Pancreas (tissue), 10 donors: ENCODE measurements at places on chromosomes 3 and 15.

DNA sequence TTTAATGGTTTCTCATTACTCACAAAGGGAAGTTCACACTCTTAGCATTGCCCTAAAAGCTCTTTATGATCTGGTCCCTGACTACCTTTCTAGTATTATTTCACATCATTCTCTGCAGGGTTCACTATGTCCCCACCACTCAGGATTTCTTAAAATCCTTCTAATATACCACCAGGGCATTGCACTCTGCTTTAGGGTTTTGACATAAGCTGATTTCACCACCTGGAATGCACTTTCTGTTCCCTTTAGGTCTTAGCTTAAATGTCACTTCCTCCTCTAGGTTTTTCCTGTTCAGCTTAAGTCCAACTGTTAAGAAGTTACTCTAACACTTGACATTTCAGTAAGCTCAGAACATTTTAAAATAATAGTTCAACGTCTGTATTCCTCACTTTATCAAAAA, 81.7 kb downstream of the HCN4 start:
- no peak overlapping the region for H3K4me3 ChIP-seq
- H3K4me1 ChIP-seq = no peaks in the 10 kb centered on the region
- H3K27me3 ChIP-seq = no peaks in the 10 kb centered on the region
- DNase-seq = no peak
- no peak overlapping the region for H3K27ac ChIP-seq

- no peaks in the 10 kb centered on the region for H3K27me3 ChIP-seq
- no peak for DNase-seq
- H3K27ac ChIP-seq = no peak overlapping the region
- H3K36me3 ChIP-seq = no peaks in the 10 kb centered on the region
- H3K4me1 ChIP-seq = no peaks in the 10 kb centered on the region
These were observed 88.9 kb downstream of the CCR1 start for GRCh38 chr3:46119253-46119652.

DNA sequence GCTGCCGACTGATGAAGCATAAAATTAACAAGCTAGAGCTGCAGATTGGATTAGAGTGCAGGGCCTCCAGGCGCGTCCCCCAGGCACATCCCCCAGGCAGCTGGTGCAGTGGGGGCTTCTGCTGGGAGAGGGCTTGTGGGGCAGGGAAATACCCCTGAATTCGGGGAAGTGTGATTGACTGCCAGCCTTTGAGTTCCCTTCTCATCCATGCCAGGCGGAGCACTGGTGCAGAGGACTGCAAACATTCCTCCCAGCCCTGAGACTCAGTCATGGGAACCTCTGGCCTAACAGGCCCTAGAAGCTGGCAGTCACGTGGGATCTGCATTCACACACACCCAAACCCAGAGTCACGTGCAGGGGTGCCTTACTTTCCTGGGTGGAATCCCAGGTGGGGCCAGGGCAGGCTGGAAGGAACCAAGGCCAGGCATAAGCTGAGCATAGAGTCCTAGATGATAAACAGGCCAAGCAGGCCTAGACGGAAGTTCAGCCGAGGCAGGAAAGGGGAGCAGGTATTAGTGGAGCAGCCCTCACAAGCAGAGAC, 46.2 kb upstream of the SEC22A start:
- peak overlapping the region; percentile 49 for H3K27ac ChIP-seq
- no peak overlapping the region for H3K4me3 ChIP-seq
- peaks cover 8% of the 10 kb centered on the region for H3K4me1 ChIP-seq
- no peaks in the 10 kb centered on the region for H3K36me3 ChIP-seq
- DNase-seq = no peak

DNA sequence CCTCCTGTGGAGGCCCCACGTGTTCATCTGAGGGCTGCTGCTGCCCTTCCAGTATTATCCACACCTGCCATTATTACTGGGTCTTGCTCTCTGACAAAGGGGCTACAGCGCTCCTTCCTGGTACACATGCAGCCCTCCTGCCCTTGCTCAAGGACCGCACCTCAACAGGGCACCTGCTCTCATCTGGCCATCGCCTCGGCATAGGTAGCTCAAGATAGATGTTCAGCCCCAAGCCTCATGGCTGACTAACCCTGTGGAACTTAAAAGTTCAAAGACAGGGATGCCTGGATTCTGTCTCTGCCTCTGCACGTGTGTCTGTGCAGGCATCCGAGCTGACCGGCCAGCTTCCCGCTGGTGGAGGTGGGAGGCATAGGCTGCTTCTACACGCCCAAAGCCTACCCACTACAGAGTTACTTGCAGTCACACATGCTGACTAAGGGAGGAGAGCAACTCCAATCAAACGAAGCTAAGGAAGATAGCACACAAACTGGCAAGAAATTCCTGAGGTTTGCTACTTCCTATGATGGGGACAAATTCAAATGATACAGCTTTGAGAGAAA, 152.5 kb upstream of the ATP10A start:
- no peak overlapping the region for H3K4me3 ChIP-seq
- DNase-seq = no peak
- H3K36me3 ChIP-seq = no peaks in the 10 kb centered on the region
- no peak overlapping the region for H3K27ac ChIP-seq
- no peaks in the 10 kb centered on the region for H3K4me1 ChIP-seq

GRCh38 chr3:129001806-129002572, 885 bp downstream of the EFCC1 start:
- no peaks in the 10 kb centered on the region for H3K27me3 ChIP-seq
- no peaks in the 10 kb centered on the region for H3K36me3 ChIP-seq
- H3K27ac ChIP-seq = no peak overlapping the region
- H3K4me3 ChIP-seq = peak overlapping the region; percentile 16
- H3K4me1 ChIP-seq = peaks cover 3% of the 10 kb centered on the region

DNA sequence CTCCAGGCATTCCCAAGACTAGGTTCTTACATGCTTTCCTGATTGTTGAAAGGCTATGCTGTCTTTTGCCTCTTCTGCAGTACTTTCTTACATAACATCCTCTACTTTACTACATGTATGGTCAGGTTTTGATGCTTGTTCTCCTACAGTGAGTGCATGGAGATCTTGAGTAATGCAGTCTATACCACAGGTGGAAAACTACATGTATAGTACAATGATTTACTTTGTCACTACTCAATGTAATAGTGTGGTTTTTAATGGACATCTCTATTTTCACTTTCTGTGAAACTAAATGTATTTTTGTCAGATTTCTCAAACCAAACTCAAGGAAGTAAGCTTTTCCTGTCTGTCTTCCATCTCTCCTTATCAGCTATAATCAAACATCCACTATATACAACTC, 657.0 kb downstream of the TUSC7 start:
- DNase-seq = no peak
- H3K27ac ChIP-seq = no peak overlapping the region
- H3K27me3 ChIP-seq = no peaks in the 10 kb centered on the region
- no peak overlapping the region for H3K4me3 ChIP-seq

GRCh38 chr3:48034000-48034516, 17.8 kb upstream of the MAP4 start:
- H3K27me3 ChIP-seq = no peaks in the 10 kb centered on the region
- H3K4me1 ChIP-seq = peaks cover 10% of the 10 kb centered on the region
- no peak for DNase-seq
- no peak overlapping the region for H3K4me3 ChIP-seq

DNA sequence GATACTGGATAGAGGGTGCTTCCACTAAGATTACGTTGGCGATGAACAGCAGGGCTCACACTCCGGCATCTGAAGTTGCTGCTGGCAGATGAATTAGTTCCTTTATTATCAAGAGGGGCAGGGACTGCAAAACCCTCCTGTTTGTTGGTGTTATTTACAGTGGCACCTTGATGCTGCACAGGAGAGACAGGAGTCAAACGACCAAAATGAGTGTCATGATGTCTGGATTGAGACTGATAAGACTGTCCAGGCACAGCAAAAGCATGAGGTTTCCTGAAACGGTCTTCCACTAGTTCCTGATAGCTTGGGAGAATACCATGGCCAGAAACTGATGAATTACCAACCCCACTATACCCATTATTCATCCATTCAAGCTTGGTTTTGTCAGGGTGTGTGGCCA, 100.8 kb upstream of the NEDD4 start:
- H3K27me3 ChIP-seq = no peaks in the 10 kb centered on the region
- H3K4me3 ChIP-seq = no peak overlapping the region
- no peak for DNase-seq
- H3K36me3 ChIP-seq = no peaks in the 10 kb centered on the region
- no peak overlapping the region for H3K27ac ChIP-seq
- no peaks in the 10 kb centered on the region for H3K4me1 ChIP-seq

DNA sequence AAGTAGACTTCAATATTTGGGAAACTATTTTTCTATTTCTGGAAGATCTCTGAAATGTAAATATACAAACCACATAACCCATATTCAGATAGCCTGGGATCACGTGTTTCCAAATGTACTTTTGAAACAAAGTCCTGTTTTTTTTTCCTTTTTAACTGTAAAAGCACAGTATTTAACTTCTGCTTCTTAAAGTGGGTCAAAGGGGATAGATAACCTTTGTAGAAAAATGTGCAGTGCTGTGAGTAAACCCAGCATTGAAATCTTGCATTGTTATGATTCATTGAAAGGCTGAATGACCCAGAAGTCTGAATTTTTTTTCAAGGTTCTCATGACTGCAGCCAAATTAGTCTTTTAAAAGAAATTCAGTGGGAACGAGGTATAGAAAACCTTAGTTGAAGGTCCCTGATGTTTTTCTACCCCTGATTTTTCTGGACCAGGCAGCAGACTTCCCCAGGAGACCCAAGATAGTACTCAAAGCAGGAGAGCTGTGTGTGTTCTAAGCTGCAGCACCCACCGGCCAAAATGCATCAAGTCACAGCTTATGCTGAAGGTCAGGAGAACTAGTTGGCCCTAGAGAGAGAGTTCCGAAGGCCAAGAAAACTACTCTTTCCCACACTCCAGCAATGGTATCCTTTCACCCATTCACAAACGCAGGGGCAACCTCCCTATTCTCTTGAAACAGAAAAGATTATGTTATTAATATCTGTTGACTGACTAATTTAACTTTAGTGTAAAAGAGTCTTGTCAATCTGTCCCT, 43.6 kb upstream of the APH1B start:
- H3K27ac ChIP-seq = peak overlapping the region; percentile 9
- H3K36me3 ChIP-seq = no peaks in the 10 kb centered on the region
- H3K4me3 ChIP-seq = no peak overlapping the region

DNA sequence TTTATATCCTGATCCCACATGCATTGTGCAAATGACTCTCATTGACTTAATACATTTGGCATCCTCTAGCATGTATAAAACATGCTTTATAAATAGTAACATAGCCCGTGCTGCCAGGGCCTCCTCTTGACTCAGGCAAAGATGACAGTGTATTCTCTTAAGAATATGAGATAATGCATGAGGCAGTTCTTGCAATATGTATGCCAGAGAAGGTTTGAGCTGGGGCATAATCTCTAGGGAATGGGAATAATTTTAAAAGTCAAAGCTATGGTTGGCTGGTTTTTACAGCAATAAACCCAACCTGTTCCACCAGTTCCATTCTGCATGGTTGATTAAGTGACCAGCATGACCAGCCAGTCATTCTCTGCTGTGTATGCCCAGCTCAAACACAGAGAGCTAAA, 179.0 kb upstream of the PFN2 start:
- no peaks in the 10 kb centered on the region for H3K4me1 ChIP-seq
- no peak overlapping the region for H3K4me3 ChIP-seq

GRCh38 chr3:107206945-107207344, 170.3 kb upstream of the CCDC54 start:
- H3K4me3 ChIP-seq = no peak overlapping the region
- peaks cover 14% of the 10 kb centered on the region for H3K4me1 ChIP-seq
- H3K27me3 ChIP-seq = no peaks in the 10 kb centered on the region
- no peak overlapping the region for H3K27ac ChIP-seq
- DNase-seq = no peak

DNA sequence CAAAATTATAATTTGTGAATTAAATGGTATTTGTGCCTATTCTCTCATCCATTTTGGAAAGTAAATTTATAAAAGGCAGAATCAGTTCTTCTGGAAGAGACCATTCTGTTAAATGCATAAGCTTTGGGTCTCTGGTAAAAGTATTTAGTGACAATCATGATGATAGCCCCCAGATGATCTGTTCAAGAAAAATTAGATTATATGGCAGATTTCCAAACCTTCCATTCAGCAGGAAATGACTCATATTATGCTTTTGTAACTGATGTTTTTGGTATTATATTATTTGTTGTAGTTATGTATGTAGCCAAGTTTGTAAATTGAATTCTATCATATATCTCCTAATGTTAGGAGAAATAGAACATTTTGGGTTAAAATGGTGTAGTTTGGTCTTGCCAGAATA, 340.8 kb upstream of the DPH6 start:
- H3K27me3 ChIP-seq = no peaks in the 10 kb centered on the region
- H3K36me3 ChIP-seq = no peaks in the 10 kb centered on the region
- H3K4me3 ChIP-seq = no peak overlapping the region
- no peaks in the 10 kb centered on the region for H3K4me1 ChIP-seq
- H3K27ac ChIP-seq = no peak overlapping the region

- H3K36me3 ChIP-seq = no peaks in the 10 kb centered on the region
- H3K4me1 ChIP-seq = no peaks in the 10 kb centered on the region
- no peaks in the 10 kb centered on the region for H3K27me3 ChIP-seq
- H3K27ac ChIP-seq = no peak overlapping the region
These were observed 141.4 kb downstream of the TBL1XR1 start for GRCh38 chr3:177055605-177056571.

GRCh38 chr3:59502806-59503205, 453.0 kb upstream of the CFAP20DC start:
- H3K27ac ChIP-seq = no peak overlapping the region
- H3K27me3 ChIP-seq = no peaks in the 10 kb centered on the region
- no peak for DNase-seq
- no peaks in the 10 kb centered on the region for H3K4me1 ChIP-seq
- no peak overlapping the region for H3K4me3 ChIP-seq

- no peak overlapping the region for H3K4me3 ChIP-seq
- no peaks in the 10 kb centered on the region for H3K27me3 ChIP-seq
- no peak for DNase-seq
These were observed 249.6 kb downstream of the TLE3 start for GRCh38 chr15:69848096-69848495.

- H3K4me3 ChIP-seq = no peak overlapping the region
- DNase-seq = no peak
- H3K4me1 ChIP-seq = no peaks in the 10 kb centered on the region
These were observed 35.1 kb downstream of the APBA2 start for GRCh38 chr15:28920781-28921331.

- peaks cover 4% of the 10 kb centered on the region for H3K4me1 ChIP-seq
- H3K27ac ChIP-seq = peak overlapping the region; percentile 26
- H3K27me3 ChIP-seq = no peaks in the 10 kb centered on the region
- H3K36me3 ChIP-seq = no peaks in the 10 kb centered on the region
- no peak for DNase-seq
- H3K4me3 ChIP-seq = peak overlapping the region; percentile 6
These were observed 10.3 kb upstream of the KIF7 start for GRCh38 chr15:89665449-89666181.
